ENCODE measurements at places on chromosomes 6 and 20.

DNA sequence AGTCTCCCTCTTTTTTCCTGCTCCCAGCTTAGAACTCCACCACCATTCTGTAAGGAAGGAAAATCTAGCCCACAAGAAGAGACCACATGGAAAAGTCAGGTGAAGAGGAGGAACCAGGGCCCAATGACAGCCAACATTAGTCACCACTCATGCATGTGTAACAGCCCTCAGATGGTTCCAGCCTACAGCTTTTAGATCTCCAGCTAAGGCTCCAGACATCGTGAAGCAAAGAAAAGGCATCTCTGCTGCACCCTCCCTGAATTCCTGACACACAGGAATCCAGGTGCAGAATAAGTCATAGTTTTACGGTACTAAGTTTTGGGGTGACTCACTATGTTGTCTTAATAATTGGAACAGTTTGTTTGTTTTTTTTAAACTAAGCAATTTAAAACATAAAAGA, 25.5 kb downstream of the DCDC2 start:
- no peak for DNase-seq

GRCh38 chr20:63323357-63323981, 30.5 kb downstream of the COL20A1 start:
- no peak for DNase-seq

DNA sequence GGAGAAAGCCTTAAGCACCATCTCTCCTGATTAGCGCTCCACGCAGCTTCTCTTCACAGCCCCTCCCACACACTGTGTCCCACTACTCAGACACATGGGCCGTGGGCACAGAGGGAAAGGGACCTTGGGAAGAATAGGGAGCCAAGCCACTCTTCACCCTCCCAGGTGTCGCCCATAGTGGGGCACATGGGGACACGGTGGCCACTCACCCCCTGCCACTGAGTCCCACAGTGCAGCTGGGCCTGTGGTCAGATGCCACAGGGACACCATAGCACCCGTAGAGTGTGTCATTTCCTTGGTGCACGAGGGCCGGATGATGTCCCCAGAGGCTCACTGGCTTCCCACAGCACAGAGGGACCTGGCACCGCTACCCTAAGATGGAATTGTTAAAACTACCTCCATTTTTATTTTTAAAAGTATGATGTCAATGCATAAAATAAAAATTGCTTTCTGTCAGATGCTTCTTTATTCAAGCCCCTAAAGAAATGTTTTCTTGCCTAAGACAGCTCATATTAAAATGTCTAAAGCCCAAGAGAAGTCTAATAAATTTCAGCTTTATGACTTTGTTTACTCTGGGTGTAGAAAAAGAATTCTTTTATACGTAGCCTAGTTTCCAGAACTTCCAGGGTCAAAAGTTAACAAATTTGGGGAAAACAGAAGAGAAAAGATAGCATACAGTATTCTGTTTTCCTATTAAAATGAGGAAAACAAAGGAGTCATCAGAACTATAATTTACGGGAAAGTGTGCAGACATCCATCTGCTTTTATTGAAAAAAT, 191.0 kb upstream of the SNX9 start:
- no peak for DNase-seq

DNA sequence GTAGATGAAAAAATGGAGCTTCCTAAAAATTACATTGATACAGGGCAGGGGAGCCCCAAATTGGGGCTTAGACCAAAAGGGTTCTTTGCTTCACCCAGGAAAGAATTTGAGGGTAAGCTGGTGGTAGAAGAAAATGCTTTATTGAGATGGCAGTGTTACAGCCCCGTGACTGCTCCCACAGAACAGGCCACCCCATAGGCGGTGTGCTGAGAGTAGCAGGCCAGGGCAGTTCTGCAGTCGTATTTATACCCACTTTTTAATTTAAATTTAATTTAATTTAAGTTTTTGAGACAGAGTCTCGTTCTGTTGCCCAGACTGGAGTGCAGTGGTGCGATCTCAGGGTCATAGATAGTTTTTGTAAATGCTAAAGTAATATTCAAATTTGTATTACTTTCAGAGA, 265.0 kb downstream of the CDH26 start:
- no peak for DNase-seq

DNA sequence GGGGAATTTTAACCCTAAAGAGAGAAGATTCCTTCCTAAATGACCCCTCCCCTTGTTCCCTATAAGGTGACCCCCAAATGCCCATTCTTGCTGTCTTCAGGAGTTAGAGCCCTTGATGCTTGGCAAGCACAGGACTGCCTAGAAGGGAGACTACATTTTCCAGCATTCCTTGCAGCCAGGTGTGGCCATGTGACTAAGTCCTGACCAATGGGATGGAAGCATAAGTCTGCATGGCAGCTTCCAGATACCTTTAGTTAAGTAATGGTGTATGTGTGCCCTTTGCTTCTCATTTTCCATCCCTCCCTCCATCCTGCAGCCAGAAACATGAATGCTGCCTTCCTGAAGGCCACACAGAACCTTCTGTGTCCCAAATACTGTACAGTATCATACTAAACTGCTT, 5.5 kb downstream of the BFSP1 start:
- DNase-seq, result no peak

GRCh38 chr6:35722121-35722761, 14.6 kb upstream of the ARMC12 start:
- DNase-seq, result no peak

DNA sequence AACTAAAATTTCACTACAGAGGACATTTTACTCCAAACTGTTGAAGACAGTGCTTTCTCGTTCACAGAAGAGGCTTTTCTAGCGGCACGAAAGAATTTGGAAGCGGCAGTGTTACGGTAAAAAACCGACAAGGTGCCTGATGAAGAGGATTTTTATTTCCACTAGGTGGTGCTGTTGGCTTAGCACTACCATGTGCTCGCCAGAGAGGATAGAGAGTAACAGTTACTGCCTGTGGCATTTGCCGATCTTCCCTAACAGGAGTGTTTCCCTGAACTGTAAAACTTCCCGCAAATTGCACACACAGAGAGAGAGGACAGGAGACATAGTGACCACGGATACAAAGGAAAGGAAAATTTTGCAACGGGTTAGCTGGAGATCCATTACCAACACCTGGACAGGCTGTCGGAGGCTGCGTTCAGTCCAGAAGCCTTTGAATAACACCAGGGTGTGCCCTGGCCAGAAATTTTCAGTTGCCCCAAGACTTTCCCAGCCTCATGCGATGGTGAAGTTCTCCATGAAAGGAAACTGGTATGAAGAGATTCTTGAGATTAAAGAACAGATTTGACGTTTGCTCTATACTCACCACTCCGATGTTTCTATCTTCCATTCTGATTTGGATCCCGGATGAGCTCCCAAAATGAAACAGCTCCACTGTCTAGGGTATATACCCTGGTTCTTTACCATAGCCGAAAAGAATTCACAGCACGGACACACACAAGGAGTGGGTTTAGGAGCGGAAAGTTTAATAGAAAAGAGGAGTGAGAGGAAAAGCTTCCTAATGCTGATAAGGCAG, 48.1 kb downstream of the HLA-DPB1 start:
- no peak for DNase-seq
